ENCODE measurements at places on chromosomes 11 and 22.
A peak's percentile ranks its signal among the peaks of the same experiment; 100 is the strongest.

GRCh38 chr11:34262531-34263081, 95.2 kb downstream of the ABTB2 start:
- no peak for DNase-seq

DNA sequence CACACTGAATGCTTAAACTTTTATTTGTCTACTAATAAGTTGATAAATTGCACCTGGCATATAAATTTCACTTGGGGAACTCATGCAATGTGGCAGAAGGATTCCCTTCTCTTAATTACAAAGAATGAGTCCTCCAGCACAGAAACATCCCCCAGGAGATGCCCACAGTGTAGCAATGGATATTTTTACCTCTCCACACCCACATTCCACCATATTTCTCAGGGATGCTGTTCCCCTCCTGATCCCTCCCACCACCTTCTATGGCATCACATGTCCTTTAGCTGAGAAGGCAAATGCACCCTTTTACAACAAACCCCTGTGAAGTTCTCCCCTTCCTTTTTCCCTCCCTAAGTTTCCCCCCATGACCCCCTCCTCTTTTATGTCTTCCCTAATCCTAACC, 56.1 kb upstream of the UBASH3B start:
- no peak for DNase-seq

DNA sequence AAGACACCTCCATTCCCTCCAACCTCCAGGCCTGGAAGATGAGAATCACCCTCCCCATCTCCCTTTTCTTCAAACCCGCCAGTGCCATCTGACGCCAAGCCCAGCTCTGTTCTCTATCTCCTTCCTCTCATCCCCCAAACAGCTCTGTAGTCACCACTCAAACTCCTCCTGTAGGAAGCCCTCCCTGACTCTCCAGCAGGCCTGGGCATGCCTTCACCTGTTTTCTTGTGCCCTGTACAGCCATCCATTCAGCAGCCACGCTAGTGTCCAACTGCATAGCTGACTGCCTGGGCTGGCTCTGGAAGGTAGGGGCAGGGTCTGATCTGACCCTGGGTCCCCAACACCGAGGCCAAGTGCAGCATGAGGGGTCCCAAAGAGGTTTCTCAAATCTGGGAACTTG, 25.0 kb downstream of the GDPD5 start:
- no peak for DNase-seq

- no peak for DNase-seq
These were observed 117.2 kb upstream of the TIMP3 start for GRCh38 chr22:32684148-32684821.

DNA sequence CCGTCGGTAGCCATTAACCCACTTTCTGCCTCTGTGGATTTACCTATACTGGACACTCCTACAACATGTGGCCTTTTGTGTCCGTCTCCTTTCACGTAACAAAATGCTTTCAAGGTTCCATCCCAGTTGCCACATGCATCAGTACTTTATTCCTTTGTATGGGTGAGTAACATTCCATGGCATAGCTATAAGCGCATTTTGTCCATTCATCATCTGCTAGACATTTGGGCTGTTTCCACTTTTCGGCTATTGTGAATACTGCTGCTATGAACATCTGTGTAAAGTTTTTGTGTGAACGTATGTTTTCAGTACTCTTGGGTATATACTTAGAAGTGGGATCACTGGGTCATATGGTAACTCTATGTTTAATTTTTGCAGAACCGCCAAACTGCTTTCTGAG, 257.2 kb downstream of the ST3GAL4 start:
- DNase-seq = no peak

- no peak for DNase-seq
These were observed 25.8 kb downstream of the MUC6 start for GRCh38 chr11:1010551-1011319.

DNA sequence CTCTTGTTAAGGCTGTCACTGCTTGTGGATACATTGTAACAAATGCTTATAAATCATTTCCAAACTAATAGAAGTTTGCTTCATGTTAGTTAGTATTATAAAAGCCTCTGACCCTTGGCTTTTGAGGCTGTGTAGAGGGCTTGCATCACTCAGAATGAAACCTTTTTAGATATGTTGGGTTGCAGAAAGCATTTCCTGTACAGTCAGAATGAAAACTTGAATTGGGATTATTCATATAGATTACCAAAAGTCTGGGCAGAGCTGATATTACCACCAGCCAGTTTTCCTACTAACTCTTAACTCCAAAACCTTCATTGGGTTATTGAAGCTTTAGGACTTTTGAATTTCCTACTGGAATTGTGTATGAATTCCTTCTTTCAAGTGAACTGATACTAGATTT, 12.0 kb downstream of the KMT2A start:
- no peak for DNase-seq

DNA sequence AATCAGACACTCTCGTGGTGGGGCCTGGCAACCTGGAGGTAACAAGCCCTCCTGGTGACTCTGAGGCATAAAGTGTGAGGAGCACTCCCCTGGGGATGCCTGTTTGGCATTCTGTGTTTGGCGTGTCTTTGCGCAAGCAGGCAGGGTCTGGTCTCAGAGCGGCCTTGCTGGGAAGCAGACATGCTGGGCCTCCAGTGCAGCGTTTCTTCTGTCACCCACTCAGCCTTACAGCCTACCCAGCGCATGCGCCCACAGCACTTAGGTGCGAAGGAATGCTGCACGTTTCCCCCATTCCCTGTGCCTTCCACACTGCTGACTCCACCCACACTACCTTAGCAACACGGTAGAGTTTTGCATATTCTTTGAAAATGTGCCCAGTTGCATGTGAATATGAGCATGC, 7.4 kb upstream of the CXCR5 start:
- no peak for DNase-seq

- no peak for DNase-seq
These were observed 38.4 kb downstream of the KCNC1 start for GRCh38 chr11:17772704-17773600.

DNA sequence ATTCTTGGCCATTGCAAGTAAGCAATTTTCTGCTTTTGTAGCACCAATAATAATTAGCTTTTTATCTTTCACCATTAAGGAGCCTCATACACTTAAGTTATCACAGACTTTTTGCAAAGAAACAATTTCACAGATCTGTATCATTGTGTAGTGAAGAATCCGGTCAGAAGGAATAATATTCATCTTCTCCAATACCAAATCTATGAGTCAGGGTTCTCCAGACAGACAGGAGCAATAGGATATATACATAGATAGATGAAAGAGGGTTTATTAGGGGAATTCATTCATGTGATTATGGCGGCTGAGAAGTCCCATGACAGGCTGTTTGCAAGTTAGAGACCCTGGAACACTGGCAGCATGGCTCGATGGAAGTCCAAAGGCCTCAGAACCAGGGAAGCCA, 82.9 kb upstream of the UBASH3B start:
- no peak for DNase-seq

- DNase-seq = peak; percentile 56
These were observed 24.7 kb downstream of the PLEKHA7 start for GRCh38 chr11:16989554-16989953.

GRCh38 chr11:33669598-33670249, 30.9 kb downstream of the C11orf91 start:
- no peak for DNase-seq

GRCh38 chr22:39543095-39543494, 10.5 kb upstream of the RPS19BP1 start:
- no peak for DNase-seq

DNA sequence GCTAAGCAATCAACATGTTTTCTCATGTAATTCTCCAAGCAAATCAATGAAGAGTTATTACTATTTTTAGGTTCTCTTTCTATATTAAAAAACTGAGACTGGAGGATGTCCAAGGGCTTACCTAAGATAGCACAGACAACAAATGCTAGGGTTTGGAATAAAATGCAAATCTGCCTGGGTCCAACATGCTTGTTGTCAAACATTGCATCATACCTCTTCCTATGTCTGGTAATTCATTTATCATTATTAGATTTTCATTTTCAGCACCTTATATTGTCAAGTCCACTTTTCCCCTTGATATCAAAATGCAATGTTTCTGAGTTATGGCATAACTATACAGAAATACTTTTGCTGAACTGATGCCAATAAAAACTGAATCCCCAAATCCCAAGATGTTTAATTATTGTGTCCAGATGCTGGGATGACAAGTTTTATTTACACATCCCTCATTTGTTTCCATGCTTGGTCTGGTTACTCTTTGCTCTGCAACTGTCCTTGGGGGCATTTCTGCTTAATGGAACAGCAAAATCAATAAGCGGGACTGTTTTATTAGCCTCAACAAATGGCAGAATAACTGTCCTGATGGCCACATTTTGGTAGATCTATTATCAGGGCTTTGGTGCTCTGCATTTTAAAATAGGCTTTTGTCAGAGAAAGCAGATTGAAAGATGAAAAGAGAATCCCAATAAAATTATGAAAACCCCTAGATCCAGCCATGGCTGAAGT, 86.0 kb downstream of the C11orf87 start:
- no peak for DNase-seq

Measured in NCI-H2081 (cell line).